ENCODE measurements at places on chromosomes 3 and 15.
A peak's percentile ranks its signal among the peaks of the same experiment; 100 is the strongest.

GRCh38 chr3:150243466-150243865 is 164.6 kb upstream of the TSC22D2 start:
- DNase-seq, result peak; percentile 38

- no peak for DNase-seq
These were observed 26.6 kb upstream of the GK5 start for GRCh38 chr3:142251951-142252350.

DNA sequence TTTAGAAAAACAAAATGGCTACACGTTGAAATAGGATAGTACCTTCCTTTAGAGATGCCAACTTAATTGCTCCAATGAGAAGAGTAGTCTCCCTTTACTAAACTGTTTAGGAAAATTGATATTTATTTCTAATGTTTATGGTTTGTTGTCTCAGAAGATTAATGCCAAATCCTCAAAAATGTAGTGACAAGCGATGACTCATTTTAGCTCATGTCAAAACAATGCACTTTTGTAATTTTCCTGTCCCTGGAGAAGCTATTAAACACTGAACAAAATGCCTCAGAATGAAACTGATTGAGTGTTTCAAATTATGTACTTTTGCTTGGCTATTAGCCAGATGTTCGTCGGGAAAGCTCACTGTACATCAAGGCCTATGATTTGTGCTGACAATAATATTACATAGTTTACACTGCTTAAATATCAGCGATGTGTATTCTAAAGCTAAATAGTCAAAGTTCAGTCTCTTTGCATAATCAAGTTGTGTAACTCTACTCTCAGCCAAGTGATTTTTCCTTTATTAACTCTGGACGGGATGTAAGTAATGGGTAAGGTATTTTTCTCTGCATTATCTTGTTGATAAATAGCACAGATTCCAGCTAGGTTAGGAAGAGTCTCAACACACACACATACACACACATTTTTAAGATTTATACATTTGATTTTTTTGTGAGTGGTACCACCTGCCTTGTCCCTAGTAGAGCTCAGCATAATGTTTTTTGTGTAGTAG is 83.7 kb downstream of the CMSS1 start:
- peak; percentile 63 for DNase-seq

- DNase-seq, result peak; percentile 75
These were observed 1039.2 kb downstream of the ROBO1 start for GRCh38 chr3:78728406-78729145.

DNA sequence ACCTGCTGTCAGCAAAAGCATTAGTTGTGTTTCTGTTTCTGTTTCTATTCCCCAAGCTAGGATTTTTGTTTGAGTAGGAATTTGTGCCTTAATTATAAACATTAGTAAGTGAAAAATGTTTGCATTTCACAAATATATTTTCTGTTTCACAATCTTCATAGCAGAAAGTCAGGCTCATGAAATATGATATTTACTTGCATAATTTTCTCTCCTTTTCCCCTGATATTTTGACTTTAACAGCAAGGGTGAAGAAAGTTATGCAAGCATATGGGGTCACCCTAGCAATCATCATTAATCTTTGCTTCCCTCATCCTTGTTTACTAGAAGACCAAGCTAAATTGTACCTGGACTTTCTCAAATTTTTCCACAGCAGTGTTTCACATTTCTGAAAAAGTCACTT is 140.3 kb upstream of the SEMA6D start:
- DNase-seq, result no peak

DNA sequence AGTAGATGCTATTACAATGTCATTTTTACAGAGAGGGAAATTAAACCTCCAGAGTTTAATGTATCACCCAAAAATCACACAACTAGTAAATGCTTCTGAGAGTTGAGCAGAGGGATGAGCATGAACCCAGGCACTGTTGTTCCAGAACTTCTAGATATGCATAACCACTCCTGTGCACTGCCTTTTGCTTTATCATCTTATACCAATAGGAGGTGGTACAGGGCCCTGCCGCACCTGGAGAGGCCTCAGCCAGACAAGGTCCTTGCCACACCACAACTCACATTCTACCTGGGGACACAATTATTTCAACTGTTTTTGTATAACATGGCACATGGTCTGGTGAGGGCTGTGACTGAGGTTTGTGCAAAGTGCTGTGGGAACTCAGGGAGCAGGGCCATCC is 78.5 kb upstream of the NTRK3 start:
- DNase-seq, result no peak

GRCh38 chr15:50168783-50169411 is 13.1 kb upstream of the SLC27A2 start:
- DNase-seq, result no peak

DNA sequence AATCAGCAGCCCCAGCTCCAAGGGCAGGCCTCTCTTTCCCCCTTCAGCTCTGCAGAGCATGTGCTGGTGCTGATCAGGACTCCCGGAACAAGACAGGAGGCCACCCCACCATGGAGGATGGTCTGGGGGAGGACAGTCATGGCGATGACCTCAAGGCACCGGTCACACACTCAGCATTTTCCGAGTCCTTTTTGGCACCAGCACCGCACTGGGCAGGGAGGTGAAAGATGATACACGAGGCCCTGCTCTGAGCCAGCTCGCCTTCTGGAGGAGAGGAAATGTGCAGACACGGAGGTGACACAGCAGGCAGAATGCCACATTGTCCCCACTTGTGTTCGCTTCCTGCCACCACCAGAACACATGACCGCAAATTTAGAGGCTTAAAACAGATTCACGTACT is 61.8 kb upstream of the SEC61A1 start:
- DNase-seq, result no peak

DNA sequence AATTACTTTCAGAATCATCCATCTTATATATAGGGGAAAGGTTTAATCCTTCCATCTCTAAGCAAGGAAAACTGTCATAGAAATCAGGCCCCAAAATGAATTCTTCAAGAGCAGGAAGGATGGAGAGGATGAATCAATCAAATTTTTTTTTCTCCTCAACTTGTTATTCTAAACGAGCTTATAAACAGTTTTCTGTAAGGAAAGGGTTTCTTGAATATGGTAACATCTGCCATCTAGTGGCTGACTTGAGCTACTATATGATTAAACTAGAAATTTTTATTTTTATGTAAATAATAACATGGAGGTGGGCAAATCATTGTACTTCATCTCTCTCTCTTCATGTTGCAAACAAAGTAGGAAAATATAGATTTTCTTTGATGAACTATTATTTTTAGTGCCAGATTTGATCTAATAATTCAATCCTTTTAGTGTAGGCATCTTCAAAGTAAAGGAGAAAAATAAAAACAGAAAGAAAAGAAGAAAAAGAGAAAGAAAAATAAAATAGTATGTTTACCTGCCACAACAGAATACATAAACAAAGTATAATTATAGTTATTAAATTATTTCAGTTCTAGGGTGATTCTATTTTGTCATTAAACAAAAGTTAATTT is 146.6 kb downstream of the SERPINI1 start:
- DNase-seq, result peak; percentile 62

DNA sequence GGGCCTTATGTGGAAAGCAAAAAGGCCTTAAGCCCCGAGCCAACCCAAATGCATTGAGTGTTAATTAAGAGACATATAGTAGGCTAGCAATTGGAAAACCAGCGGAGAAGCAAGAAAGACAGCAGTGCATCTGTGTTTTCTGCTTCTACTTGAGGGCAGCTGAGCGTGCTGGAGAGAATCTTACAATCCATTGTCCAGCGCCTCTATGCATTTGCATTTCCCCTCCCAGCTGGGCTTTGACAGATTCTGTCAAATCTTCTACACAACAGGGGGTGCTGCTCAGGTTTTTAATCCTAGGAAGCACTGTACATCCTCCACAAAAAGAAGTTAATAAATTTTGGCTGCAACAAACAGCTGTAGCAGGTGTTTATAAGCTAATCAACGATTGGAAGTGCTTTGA is 23.9 kb downstream of the SSR3 start:
- DNase-seq, result no peak

GRCh38 chr15:34651997-34652725 is 68.7 kb upstream of the GOLGA8B start:
- DNase-seq, result no peak

DNA sequence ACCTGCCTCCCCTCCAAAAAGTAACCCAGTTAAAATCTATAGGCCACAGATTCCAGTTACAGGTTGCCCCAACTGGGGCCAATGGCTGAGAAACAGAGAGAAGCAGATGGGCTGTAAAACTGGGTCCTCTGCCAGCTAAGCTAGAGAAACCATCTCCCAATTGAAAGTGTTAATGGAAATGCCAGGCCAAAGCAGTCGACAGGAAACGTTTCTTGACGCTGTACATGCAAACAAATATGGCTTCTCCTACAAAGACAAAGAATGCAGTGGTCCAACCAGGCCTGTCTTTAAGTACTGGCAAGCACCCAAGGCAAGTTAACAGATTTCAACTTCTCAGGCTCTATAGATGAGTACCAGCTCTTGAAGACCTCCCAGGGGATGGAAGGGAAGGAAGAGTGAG is 71.3 kb downstream of the MAGI1 start:
- no peak for DNase-seq

DNA sequence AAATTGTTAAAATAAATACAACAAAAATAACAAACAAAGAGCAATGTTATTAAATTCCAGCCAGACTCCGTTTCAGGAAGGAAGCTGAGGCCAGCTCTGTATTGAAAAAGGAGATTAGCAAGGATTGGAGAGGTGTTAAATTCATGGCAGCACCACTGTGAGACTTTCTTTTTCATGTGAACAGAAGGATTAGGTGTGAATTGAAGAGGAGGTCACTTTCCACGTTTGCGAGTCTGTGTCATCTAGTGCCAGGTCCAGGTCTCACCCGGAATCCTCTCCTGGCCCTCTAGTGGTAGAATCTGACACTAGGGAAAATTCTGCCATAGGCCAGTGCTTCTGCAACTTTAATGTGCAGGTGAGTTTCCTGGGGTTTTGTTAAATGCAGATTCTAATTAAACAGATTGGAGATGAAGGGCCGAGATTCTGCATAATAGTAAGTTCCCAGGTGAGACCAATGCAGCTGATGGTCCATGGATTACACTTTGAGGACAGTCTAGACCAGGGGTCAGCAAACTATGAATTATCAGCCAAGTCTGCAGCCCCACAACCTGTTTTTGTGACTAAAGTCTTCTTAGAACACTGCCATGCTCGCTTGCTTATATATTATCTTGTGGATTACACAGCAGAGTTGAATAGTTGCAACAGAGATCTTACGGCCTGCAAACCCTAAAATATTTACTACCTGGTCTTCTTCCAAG is 9.2 kb upstream of the SLC6A1 start:
- peak; percentile 43 for DNase-seq

Measured in astrocyte of the spinal cord (primary cell).